ENCODE measurements at places on chromosomes 4 and X. TPM values are rescaled to one million over a fixed set of nuclear protein-coding genes. Genes with fewer than 3 reads are reported as not detected.

GRCh38 chrX:77668391-77669237, 117.4 kb downstream of the ATRX start:
- DNase-seq = no peak
- H3K27ac ChIP-seq = no peak overlapping the region
- H3K36me3 ChIP-seq = no peaks in the 10 kb centered on the region
- H3K27me3 ChIP-seq = no peaks in the 10 kb centered on the region
- no peak overlapping the region for H3K4me3 ChIP-seq

Gene FATE1
- not detected for total RNA-seq

Gene ADGRL3
- 11.9 TPM for total RNA-seq

Gene CT45A5
- not detected for total RNA-seq

- peaks cover 21% of the 10 kb centered on the region for H3K36me3 ChIP-seq
- no peaks in the 10 kb centered on the region for H3K27me3 ChIP-seq
- H3K4me3 ChIP-seq = no peak overlapping the region
- no peak overlapping the region for H3K27ac ChIP-seq
- no peak for DNase-seq
These were observed 30.6 kb downstream of the HSD17B11 start for GRCh38 chr4:87360338-87360935.

GRCh38 chr4:158121161-158121579, 51.7 kb downstream of the GASK1B start:
- H3K27ac ChIP-seq = peak overlapping the region; percentile 73
- peaks cover 27% of the 10 kb centered on the region for H3K4me1 ChIP-seq
- no peaks in the 10 kb centered on the region for H3K27me3 ChIP-seq
- peak; percentile 79 for DNase-seq
- H3K4me3 ChIP-seq = peak overlapping the region; percentile 22

Gene CLDN34
- total RNA-seq = 0.68 TPM

- no peaks in the 10 kb centered on the region for H3K36me3 ChIP-seq
- DNase-seq = no peak
- no peak overlapping the region for H3K27ac ChIP-seq
- H3K4me3 ChIP-seq = no peak overlapping the region
- H3K4me1 ChIP-seq = no peaks in the 10 kb centered on the region
- no peaks in the 10 kb centered on the region for H3K27me3 ChIP-seq
These were observed 35.0 kb upstream of the GYG2 start for GRCh38 chrX:2793752-2794151.

Gene C4orf51
- total RNA-seq = not detected

Gene BTC
- total RNA-seq = 102 TPM

Gene SYN1
- total RNA-seq = 0.16 TPM

GRCh38 chrX:67784712-67785111, 240.9 kb downstream of the AR start:
- DNase-seq = no peak
- H3K27me3 ChIP-seq = no peaks in the 10 kb centered on the region
- no peak overlapping the region for H3K4me3 ChIP-seq

Gene PAK3
- total RNA-seq = 1.4 TPM

- H3K4me3 ChIP-seq = no peak overlapping the region
- no peaks in the 10 kb centered on the region for H3K27me3 ChIP-seq
- H3K36me3 ChIP-seq = no peaks in the 10 kb centered on the region
- no peak for DNase-seq
- no peak overlapping the region for H3K27ac ChIP-seq
These were observed 588.2 kb upstream of the ADGRL3 start for GRCh38 chr4:60611762-60612496.

Gene SPP1
- 30.4 TPM for total RNA-seq

DNA sequence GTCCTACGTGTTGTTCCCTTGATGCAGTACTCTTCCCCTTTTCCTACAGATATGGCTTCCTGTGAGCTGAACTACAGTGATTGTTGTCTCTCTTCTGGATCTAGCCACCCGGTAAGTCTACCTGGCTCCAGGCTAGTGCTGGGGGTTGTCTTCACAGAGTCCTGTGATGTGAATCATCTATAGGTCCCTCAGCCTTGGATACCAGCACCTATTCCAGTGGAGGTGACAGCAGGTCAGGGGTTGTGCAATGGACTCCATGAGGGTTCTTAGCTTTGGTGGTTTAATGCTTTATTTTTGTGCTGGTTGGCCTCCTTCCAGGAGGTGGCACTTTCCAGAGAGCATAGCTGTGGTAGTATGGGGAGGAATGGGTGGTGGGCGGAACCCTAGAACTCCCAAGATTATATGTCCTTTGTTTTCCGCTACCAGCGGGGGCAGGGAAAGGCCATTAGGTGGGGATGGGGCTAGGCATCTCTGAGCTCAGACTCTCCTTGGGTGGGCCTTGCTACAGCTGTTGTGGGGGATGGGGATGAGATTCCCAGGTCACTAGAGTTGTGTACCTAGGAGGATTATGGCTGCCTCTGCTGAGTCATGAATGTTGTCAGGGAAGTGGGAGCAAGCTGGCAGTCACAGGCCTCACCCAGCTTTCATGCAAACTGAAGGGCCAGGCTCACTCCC, 121.4 kb upstream of the ANKRD50 start:
- H3K4me3 ChIP-seq = no peak overlapping the region
- H3K36me3 ChIP-seq = no peaks in the 10 kb centered on the region
- no peaks in the 10 kb centered on the region for H3K27me3 ChIP-seq
- no peak overlapping the region for H3K27ac ChIP-seq
- DNase-seq = no peak
- no peaks in the 10 kb centered on the region for H3K4me1 ChIP-seq

Gene HGFAC
- total RNA-seq = 0.55 TPM

DNA sequence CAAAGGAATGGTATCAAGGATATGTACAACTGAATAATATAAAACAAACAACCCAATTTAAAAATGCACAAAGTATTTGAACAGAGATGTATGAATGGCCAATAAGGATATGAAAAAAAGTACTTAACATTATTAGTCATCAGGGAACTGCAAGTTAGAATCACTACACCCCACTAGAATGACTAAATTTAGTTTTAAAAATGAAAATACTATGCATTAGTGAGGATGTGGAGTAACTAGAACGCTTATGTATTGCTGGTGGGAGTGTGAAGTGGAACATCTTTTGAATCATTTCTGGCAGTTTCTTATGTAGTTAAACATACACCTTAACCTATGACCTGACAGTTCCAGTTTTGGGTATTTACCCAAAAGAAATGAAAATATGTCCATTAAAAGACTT, 13.0 kb upstream of the SLC16A2 start:
- H3K4me1 ChIP-seq = no peaks in the 10 kb centered on the region
- no peaks in the 10 kb centered on the region for H3K27me3 ChIP-seq
- no peak for DNase-seq
- no peak overlapping the region for H3K27ac ChIP-seq
- H3K36me3 ChIP-seq = no peaks in the 10 kb centered on the region

Gene BMPR1B
- 1.8 TPM for total RNA-seq
